ENCODE measurements at places on chromosomes 16 and 17. TPM values are rescaled to one million over a fixed set of nuclear protein-coding genes. Genes with fewer than 3 reads are reported as not detected.

GRCh38 chr17:8223356-8224126 lies 13.2 kb upstream of the AURKB start:
- peaks cover 4% of the 10 kb centered on the region for H3K36me3 ChIP-seq
- peak overlapping the region; percentile 82 for H3K4me3 ChIP-seq
- peaks cover 10% of the 10 kb centered on the region for H3K4me1 ChIP-seq
- peak; percentile 26 for DNase-seq
- H3K27ac ChIP-seq, result peak overlapping the region; percentile 91
- H3K27me3 ChIP-seq, result no peaks in the 10 kb centered on the region

DNA sequence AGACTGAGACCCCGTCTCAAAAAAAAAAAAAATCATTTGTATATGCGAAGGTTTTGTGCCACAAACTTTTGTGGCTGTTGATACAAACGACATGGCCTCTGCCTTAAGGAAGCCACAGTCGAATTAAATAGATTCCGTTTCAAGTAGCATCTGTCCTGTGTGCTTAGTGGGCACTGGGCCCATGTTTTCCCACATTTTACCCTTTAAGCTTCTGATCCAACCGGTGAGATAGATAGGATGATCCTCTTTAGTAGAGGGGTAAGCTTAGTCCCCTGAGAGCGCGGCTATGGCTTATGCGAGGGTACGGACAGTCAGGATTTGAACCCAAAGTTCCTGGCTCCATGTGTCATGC lies 776 bp upstream of the TMEM219 start:
- no peaks in the 10 kb centered on the region for H3K27me3 ChIP-seq
- H3K36me3 ChIP-seq, result no peaks in the 10 kb centered on the region
- H3K4me3 ChIP-seq, result peak overlapping the region; percentile 77
- DNase-seq, result no peak
- H3K4me1 ChIP-seq, result peaks cover 11% of the 10 kb centered on the region

DNA sequence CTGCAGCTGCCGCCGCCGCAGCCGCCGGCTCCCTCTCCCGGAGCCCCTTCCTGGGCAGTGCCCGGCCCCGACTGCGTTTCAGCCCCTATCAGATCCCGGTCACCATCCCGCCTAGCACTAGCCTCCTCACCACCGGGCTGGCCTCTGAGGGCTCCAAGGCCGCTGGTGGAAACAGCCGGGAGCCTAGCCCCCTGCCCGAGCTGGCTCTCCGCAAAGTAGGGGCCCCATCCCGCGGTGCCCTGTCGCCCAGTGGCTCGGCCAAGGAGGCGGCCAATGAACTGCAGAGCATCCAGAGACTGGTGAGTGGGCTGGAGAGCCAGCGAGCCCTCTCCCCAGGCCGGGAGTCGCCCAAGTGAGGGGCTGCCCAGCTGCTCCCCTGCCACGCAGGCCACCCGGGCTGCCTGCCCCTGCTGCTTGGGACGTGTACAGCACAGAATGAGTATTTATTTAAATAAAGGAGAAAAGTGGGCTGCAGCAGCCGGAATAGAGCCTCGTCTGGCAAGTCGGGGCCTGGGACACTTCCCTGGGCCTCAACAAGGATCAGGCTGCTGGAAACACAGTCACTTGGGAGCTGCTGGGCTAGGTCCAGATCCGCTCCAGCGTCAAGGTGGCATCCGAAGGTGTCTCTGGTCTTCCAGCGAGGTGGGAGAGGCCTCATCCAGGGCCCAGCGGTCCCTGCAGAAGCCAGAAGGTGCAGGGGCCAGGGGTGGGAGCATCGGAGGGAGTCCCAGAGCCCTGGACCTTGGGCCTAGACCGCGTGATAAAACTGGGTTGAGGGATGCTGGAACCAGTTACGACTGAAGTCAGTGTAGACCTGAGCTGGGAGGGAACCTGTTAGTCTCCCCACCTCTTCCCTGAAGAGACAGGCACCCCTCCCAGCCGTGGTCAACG lies 8.8 kb downstream of the TBX2 start:
- H3K27me3 ChIP-seq, result no peaks in the 10 kb centered on the region
- peak overlapping the region; percentile 78 for H3K4me3 ChIP-seq
- H3K27ac ChIP-seq, result no peak overlapping the region
- DNase-seq, result no peak

GRCh38 chr16:10383626-10384025 lies 2.2 kb upstream of the ATF7IP2 start:
- H3K27me3 ChIP-seq, result no peaks in the 10 kb centered on the region
- no peak for DNase-seq
- no peak overlapping the region for H3K4me3 ChIP-seq

- peak overlapping the region; percentile 57 for H3K27ac ChIP-seq
- H3K4me1 ChIP-seq, result peaks cover 24% of the 10 kb centered on the region
- peak overlapping the region; percentile 31 for H3K4me3 ChIP-seq
- H3K36me3 ChIP-seq, result no peaks in the 10 kb centered on the region
- DNase-seq, result peak; percentile 91
Observed at GRCh38 chr16:25109643-25110042, 1.9 kb upstream of the LCMT1 start.

DNA sequence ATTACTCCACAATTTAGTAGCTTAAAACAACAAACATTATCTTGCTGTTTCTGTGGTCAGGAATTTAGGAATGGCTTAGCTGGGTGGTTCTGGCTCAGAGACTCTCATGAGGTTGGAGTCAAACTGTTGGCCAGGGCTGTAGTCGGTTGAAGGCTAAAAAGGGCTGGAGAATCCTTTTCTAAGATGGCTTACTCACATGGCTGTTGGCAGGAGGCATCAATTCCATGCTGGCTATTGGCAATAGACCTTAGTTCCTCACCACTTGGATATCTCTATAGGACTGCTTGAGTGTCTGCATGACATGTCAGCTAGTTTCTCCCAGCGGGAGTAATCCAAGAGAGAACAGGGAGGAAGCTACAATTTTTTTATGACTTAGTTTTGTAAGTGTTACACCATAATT lies 6.6 kb upstream of the EFCAB13 start:
- no peak overlapping the region for H3K4me3 ChIP-seq
- no peaks in the 10 kb centered on the region for H3K27me3 ChIP-seq
- no peak overlapping the region for H3K27ac ChIP-seq
- no peaks in the 10 kb centered on the region for H3K36me3 ChIP-seq
- H3K4me1 ChIP-seq, result peaks cover 18% of the 10 kb centered on the region
- DNase-seq, result no peak

MMP15 gene
- 9.4 TPM for total RNA-seq

- peaks cover 20% of the 10 kb centered on the region for H3K4me1 ChIP-seq
- no peak overlapping the region for H3K27ac ChIP-seq
- no peak for DNase-seq
- H3K4me3 ChIP-seq, result no peak overlapping the region
- peaks cover 4% of the 10 kb centered on the region for H3K36me3 ChIP-seq
Observed at GRCh38 chr17:46745376-46745775, 73.1 kb downstream of the WNT3 start.

AXIN2 gene
- 2.0 TPM for total RNA-seq

CARD14 gene
- total RNA-seq, result 2.3 TPM

- no peaks in the 10 kb centered on the region for H3K36me3 ChIP-seq
- no peak overlapping the region for H3K27ac ChIP-seq
- no peaks in the 10 kb centered on the region for H3K27me3 ChIP-seq
- no peaks in the 10 kb centered on the region for H3K4me1 ChIP-seq
- DNase-seq, result peak; percentile 37
Observed at GRCh38 chr16:1466968-1467521, 7.8 kb downstream of the CLCN7 start.

SLC38A8 gene
- total RNA-seq, result not detected

- peaks cover 10% of the 10 kb centered on the region for H3K4me1 ChIP-seq
- peak overlapping the region; percentile 66 for H3K4me3 ChIP-seq
- H3K27ac ChIP-seq, result no peak overlapping the region
- DNase-seq, result peak; percentile 51
- no peaks in the 10 kb centered on the region for H3K27me3 ChIP-seq
Observed at GRCh38 chr17:42531455-42532354, 4.3 kb upstream of the NAGLU start.

DNA sequence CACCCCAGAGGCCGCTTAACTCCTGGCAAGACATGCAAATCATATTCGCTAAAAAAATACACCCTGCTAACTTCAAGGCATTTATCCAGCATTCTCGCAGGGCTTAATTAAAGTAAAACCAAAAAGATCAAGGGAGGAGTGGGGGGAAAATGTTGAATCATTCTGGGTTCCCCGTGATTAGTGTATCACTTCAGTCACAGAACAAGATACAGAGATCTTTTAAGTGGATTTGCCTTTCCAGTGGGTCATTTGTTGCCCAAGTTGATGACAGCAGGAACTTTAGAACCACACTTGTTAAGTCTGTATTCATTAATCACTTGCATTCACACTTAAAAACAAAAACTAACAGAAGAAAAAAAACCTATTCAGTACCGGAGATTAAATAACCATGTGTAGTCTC lies 17.3 kb downstream of the CRYBA1 start:
- H3K27ac ChIP-seq, result no peak overlapping the region
- DNase-seq, result no peak
- H3K27me3 ChIP-seq, result no peaks in the 10 kb centered on the region
- no peaks in the 10 kb centered on the region for H3K4me1 ChIP-seq

HOXB1 gene
- not detected for total RNA-seq

GRCh38 chr17:63277629-63278028 lies 168.5 kb downstream of the CYB561 start:
- H3K4me1 ChIP-seq, result peaks cover 72% of the 10 kb centered on the region
- peak; percentile 45 for DNase-seq
- H3K4me3 ChIP-seq, result no peak overlapping the region
- no peaks in the 10 kb centered on the region for H3K36me3 ChIP-seq
- no peaks in the 10 kb centered on the region for H3K27me3 ChIP-seq

GRCh38 chr17:61423967-61424649 lies 24.5 kb downstream of the TBX2 start:
- H3K4me3 ChIP-seq, result no peak overlapping the region
- no peaks in the 10 kb centered on the region for H3K36me3 ChIP-seq
- no peaks in the 10 kb centered on the region for H3K27me3 ChIP-seq
- no peak overlapping the region for H3K27ac ChIP-seq
- DNase-seq, result no peak

ACAP1 gene
- total RNA-seq, result not detected

Measured in PC-3 (cell line).